ENCODE measurements at places on chromosomes 16 and 17.
A peak's percentile ranks its signal among the peaks of the same experiment; 100 is the strongest.

- DNase-seq: peak; percentile 91
These were observed 2.0 kb upstream of the C17orf99 start for GRCh38 chr17:78144147-78144719.

- no peak for DNase-seq
These were observed 14.6 kb downstream of the ENDOV start for GRCh38 chr17:80429356-80430275.

DNA sequence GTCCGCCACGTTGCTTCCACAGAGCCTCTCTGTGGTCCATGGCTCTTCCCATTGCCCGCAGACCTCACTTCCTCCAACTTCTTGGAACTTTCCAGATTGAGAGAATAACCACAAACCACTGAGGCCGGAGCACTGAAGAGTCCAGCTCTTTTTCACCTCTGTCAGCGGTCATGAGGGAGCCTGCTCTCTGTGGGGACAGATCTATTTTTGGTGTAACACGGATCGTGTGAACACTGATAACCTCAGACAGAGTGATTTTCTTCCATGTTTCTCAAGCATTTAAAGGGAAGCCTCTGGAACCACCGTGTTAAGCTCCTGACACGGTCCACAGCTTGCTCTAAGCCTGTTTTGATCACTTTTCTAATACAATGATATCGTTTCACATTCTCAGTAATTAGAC lies 49.7 kb downstream of the NTN1 start:
- DNase-seq: no peak

DNA sequence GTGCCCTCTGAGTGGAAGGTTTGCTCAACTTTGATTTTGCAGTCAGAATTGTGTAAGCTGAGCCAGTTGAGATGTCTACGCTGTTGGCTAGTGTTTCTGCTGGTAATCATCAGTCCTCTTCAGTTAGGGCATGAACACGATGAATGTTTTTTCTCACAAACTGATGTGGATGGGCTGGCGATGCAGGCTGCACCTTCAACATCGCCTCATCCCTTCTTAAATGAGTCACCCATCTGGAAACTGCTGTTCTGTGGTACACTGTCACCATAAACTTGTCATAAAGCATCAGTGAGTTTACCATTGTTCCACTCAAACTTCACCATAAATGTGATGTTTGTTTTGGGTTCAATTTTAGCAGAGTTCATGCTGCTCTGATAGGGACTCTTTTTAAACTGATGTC lies 8.4 kb downstream of the C16orf95 start:
- DNase-seq: no peak

DNA sequence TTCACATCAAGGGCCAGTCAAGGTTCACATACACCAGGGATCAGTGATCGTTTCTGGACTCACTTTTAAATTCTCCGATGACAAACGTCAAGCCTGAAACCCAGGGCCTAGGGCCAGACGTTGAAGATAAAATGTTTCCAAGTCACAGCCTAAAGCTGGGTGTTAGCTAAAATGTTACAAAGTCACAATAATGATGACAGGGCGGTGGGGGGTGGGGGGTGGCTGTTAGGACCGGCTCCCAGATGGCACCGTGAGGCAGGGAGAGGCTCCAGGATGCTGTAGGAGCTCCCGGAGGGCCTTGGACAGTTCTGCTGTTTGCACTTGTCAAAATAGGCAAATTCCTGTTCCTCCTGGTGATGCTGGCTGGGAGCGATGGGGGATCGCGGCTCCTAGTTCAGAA lies 16.4 kb upstream of the RPL13 start:
- DNase-seq: no peak

DNA sequence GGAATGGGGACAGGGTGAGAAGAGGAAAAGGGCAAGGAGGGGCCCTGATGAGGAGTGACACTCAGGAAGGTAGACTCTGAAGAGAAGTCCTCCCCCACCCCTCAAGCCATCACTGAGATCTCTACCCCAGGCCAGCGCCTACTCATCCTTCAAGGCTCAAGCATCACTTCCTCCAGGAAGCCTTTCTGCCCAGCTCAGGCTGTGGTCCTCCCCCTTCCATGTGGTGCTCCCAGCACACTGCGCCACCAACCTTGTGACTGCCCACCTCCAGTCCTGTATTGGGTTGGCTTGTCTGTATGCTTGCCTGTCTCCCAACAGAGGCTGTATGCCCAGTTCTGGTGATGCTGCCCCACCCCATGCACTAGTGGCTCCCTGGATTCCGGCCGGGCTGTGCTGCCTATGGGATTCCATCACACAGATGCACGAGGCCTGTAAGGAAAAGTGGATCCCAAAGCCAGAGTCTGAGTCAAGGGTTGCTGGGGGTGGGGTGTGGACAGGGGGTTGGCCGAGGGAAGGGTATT lies 19.8 kb upstream of the ZFP90 start:
- no peak for DNase-seq

- DNase-seq: peak; percentile 32
These were observed 88.3 kb upstream of the GSE1 start for GRCh38 chr16:85524630-85525419.

DNA sequence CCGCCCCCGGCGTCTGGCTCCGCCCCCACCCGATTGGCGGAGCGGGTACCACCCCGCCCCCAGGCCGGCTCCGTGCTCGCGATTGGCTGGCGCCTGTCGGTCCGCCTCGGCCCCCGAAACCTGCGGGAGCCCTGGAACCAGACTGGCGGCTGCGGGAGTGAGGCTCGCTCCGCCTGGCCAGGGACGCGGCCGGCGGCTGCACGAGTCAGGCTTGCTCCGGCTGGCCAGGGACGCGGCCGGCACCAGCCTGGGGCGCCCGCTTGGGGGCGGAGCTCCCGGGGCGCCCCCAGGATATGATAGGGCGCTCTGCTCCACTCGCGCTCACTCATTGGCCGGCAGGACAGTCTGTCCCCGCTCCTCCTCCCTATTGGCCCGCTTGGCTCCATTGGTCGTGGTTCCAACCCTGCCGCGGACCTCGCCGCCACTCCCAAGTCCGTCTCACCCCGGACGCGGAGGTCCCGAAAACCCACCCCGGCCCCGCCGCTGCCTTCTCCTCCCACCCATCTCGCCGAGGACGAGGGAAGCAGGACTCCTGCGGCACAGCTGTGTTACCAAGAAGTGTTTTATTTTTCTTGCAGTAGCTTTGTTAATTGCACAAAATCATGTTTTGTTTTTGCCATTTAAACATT lies 340 bp upstream of the ROGDI start:
- DNase-seq: peak; percentile 90

DNA sequence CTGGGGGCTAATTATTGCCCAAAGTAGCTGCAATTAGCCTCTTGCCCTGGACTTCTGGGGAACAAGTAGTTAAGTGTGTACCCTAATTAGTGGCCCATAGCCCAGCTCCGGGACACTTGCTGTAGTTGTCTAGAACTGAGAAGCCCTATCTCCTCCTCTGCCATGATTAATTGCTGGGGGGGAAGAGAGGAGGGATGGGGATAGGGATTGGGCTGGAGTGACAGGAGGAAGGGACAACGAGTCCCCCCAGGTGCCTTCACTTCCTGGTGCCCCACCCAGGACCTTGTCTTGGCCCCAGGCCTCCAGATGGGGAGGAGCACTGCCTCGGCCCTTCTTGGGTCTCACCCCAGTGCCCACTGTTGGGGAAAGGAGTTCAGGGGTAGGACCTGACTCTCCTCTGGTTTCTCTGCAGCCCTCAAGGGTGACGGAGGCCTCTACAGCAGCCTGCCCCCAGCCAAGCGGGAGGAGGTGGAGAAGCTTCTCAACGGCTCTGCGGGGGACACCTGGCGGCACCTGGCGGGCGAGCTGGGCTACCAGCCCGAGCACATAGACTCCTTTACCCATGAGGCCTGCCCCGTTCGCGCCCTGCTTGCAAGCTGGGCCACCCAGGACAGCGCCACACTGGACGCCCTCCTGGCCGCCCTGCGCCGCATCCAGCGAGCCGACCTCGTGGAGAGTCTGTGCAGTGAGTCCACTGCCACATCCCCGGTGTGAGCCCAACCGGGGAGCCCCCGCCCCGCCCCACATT lies 17.4 kb downstream of the NGFR start:
- no peak for DNase-seq

- DNase-seq: no peak
These were observed 35.7 kb upstream of the GNA13 start for GRCh38 chr17:65092262-65092661.

Measured in fibroblast of pulmonary artery (primary cell).